ENCODE measurements at places on chromosomes 1 and 21.

GRCh38 chr1:203629507-203630082 lies 3.0 kb downstream of the ATP2B4 start:
- no peak for DNase-seq

- no peak for DNase-seq
These were observed 13.7 kb downstream of the CADM3 start for GRCh38 chr1:159185121-159185520.

DNA sequence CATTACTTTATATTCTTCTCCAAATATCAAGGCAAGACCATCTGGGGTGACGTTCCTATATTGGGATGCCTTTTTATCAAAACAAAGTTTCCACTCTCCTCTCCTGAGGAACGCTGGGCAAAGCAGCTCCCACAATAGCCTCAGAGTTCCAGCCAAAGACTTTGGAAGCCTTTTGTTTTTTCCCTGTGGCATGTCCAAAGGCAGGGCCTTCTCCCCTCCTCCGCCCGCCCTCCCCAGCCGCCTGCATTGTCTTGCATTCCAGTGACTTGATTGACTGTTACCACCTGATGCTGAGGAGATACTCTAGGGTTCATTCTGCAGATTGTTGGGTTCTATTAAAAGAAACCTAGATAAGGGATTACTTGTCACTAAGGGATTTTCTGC lies 43.5 kb downstream of the PROX1 start:
- DNase-seq = no peak

GRCh38 chr1:27527890-27528817 lies 38.2 kb upstream of the WASF2 start:
- peak; percentile 58 for DNase-seq

DNA sequence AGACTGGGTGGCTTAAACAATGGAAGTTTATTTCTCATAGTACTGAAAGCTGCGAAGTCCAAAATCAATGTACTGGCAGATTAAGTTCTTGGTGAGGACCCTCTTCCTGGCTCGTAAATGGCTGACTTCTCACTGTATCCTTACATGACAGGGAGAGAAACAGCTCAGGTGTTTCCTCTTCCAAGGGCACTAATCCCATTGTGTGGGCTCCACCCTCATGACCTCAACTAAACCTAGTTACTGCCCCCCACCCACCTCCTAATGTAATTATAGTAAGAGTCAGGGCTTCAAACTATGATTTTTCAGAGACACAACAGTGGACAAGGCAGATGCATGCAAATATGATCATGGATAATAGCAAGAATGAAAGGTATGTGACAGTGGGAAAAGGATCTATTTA lies 81.2 kb upstream of the HP1BP3 start:
- no peak for DNase-seq

DNA sequence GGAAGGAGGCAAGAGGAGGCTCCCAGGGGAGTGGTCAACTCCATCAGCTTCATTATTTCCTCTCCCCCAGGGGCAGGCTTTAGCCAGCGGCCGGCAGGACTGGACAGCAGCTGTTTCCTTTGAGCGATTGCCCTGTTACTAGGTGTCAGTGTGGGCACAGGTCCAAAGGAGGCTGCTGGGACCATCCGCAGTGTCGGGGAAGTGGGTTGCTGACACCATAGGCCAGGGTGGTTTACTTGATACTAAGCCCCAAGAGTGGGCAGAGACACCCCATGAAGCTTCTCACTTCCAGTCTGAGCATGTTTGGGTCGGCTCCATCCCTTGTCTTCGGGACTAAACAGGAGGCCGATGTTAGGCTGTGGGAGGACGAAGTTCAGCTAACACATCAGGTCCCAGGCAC lies 63.6 kb downstream of the KAZN start:
- DNase-seq = no peak

DNA sequence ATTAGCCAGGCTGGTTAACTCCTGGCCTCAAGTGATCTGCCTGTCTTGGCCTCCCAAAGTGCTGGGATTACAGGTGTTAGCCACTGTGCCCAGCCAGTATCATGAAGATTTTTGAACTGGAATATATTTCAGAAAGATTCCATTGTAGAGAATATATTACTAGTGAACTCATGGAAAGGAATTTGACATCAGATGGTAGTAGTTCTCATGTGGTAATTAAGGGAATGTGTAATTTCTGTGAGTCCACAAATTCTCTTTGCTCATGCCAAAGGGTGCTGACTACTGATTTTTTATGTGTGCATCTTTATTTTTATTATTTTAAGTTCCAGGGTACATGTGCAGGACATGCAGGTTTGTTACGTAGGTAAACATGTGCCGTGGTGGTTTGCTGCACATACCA lies 10.4 kb downstream of the DTL start:
- DNase-seq = no peak

- DNase-seq = no peak
These were observed 19.1 kb downstream of the USP48 start for GRCh38 chr1:21763694-21764419.

DNA sequence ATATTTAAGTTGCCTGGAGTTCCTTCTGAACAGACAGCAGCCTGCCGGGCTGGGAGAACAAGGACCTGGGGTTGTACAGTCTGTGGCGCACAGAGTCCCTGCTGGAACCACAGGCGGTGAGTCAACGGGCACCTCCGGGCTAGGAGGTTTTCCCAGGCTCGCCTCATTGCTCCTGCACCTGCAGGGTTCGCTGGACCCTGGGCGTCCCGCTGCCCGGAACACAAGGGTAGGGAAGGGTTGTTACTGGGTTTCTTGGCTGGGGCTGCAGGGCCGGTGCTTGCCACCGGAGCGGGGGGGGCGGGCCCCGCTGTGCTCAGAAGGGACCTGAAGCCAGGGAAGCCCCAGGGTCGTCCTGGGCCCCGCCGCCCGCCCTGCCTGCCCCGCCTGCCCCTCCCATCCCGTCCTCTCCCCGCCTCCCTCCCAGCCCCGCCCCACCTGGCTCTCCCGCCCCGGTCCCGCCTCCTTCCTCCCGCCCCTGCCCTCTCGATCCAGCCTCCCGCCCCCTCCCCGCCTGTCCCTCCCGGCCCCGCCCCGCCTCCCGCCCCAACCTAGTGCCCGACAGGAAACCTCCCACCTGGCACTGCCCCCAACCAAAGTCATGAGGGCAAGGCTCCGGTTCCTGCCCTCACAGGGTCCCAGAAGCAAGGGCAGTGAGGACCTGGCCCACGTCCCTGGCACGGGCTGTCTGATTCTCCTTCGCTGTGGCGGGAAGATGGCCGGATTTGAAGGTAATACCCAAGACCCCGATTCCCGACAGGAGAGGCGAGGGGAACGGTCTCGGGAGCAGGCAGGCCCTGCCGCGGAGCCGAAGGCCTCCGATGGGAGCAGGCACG lies 6.8 kb downstream of the JMJD4 start:
- peak; percentile 29 for DNase-seq

- no peak for DNase-seq
These were observed 18.2 kb upstream of the RUNX3 start for GRCh38 chr1:24948079-24948827.

DNA sequence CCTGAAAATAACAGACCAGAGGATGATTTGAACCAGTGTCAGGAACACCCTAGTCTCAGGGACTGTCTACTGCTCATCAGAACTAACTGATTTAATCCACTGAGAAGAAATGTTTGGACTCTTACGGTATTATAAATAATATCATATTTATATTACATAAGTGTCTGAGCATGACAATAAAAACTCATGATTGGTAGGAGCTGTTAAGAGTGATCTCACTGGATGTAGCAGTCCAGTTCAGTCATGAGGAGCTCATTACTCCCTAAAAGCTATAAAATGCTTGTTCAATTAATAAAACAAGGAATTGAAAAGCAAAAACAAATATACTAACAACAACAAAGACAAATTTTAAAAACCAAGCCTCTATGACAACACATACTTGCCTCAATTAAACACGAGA lies 68.8 kb upstream of the BCL9 start:
- no peak for DNase-seq

DNA sequence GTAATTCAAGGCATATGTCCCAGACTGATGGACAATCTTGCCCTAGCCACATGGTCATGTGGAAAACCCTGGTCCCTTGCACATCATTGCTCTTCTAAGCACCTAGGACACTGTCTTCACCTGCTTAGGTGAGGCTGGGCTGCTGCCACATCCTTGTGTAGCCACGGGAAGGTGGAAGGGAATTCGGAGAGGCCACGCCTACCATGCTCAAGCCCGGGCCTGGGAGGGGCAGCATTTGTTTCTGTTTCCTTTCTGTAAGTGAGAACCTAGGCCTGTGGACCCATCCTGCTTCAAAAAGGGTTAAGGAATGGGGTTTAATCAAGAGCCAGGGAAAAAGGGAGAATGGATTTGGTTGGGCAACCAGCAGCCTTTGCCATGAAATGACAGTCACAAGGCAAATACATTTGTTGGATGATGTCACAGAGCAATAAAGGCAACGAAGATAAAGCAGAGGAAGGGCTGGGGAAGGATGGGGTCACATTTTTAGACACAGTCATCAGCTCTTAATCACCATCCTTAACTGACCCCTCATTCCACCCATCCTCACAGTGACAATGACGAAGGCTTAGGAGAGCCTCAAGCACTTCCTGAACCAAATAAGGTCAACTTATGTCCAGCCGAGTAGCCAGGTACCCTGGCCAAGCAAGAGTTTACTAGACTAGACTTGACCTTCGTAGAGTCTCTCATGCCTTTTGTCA lies 10.1 kb upstream of the LRRC38 start:
- DNase-seq = no peak

GRCh38 chr1:228827019-228827418 lies 91.7 kb downstream of the RHOU start:
- DNase-seq = no peak

- DNase-seq = no peak
These were observed 1.7 kb downstream of the BTG2 start for GRCh38 chr1:203306965-203307541.

DNA sequence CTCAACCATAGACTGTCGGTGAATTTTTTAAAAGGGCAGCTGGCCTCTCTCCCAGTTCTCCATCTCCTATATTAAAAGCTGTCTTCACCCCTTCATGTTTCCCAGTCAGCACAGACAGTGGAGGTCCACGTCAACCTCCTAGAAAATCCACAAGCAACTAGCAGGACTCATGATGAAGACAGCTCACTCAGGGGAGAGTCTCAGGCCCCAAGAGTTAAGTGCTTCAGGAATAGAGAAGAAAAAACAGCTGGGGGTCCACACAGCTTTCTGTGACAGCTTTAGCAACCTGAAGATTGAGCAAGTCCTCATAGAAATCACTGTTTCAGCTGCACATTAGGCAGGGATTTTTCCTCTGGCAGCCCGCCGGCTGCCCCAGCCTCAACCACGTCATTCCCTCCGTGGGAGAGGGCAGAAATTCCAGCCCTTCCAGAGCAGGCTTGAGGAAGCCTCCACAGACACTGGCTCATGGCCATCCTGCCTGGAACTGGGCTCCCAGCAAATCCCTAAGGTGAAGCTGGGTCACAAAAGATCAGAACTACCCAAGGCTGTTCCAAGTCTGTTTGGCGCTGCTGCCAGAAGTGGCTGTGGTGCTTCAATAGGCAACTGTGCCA lies 15.2 kb downstream of the GPR161 start:
- DNase-seq = no peak

- no peak for DNase-seq
These were observed 160.5 kb downstream of the CDC7 start for GRCh38 chr1:91661121-91661520.

DNA sequence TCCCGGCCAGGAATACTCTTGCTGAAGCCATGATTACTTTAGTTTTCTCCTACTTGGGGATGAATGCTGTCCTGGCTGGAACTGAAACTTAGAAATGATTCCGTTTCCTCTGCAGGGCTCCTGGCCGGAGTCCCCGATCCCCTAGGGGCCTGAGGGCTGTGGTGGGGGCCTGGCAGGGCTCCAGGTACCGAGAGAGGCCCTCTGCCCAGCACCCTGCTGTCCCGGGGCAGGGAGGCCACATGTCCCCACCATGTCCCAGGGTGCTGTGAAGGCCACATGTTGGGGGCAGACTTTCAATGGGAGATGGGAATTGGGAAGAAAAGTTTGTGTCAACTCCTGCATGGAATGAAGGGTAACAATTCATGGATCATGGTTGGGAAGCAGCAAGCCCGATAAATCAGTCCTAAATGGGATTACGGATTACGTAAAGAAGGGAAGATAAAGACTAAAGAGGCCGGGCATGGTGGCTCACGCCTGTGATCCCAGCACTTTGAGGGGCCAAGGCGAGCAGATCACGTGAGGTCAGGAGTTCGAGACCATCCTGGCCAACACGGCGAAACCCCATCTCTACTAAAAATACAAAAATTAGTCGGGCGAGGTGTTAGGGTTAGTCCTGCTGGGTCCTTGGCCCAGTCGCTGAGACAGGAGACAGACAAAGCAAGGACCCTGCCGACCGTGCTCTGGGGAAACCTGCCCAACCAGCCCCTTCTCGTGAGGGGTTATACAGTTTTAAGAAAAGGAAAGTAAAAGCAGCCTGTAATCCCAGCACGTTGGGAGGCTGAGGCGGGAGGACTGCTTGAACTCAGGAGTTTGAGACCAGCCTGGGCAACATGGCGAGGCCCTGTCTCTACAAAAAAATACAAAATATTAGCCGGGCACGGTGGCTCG lies 37.6 kb downstream of the MORN1 start:
- no peak for DNase-seq

DNA sequence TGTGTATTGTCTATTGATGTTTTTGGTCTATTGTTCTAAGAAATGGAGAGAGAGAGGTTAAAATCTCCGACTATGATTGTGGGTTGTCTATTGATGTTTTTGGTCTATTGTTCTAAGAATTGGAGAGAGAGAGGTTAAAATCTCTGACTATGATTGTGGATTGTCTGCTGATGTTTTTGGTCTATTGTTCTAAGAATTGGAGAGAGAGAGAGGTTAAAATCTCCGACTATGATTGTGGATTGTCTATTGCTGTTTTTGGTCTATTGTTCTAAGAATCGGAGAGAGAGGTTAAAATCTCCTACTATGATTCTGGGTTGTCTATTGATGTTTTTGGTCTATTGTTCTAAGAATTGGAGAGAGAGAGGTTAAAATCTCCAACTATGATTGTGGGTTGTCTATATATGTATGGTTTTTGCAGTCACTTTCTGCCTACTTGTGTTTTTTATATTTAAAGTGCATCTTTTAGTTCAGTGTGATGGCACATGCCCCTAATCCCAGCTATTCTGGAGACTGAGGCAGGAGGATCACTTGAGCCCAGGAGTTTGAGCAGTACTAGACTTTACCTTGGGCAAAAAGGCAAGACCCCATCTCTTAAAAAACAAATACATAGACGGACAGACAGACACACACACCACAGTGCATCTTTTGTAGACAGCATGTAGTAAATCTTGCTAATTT lies 16.2 kb downstream of the C1orf159 start:
- DNase-seq = no peak

DNA sequence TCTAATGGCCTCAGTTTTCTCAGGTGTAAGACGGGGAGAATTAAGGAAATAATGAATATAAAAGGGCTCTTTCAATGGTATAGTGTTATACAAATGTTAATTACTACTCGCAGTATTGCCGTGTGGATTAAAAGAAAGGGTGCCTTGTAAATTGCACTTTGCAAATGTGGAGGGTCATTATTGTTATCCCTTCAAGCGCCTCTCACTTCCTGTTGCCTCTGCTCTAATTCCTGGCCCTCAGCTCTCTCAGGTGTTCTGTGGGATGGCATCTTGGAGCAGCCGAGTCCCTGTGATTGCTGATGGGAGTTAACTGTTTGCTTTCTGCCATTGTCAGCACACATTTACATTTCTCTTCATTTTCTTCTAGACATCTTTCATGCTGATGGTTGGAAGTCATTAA lies 7.1 kb upstream of the S100A11 start:
- no peak for DNase-seq
